Foreskin fibroblast (primary cell): ENCODE measurements at places on chromosomes 12 and 14.

GRCh38 chr14:29616922-29617321 lies 310.7 kb downstream of the PRKD1 start:
- no peak for DNase-seq

GRCh38 chr12:4366090-4366489 lies 13.4 kb downstream of the FGF23 start:
- DNase-seq: no peak

DNA sequence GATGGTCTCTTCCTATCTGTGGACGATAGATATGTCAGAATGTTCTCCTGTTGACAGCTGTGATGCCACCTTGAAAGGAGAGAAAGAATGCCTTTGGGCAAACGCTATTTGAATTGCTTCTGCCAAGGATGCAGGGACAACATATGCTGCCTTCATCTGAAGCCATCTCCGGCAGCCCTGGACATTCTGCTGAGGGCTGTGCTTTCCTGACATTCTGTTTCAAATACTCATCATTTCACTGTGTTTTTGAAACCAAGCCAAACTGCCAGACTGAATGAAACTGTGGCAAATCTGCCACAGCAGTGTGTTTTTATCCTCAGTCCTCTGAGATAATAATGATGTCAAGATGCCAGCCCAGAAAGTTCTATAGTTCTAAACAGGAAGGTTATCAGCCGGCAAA lies 85.8 kb upstream of the BCAT1 start:
- DNase-seq: no peak

DNA sequence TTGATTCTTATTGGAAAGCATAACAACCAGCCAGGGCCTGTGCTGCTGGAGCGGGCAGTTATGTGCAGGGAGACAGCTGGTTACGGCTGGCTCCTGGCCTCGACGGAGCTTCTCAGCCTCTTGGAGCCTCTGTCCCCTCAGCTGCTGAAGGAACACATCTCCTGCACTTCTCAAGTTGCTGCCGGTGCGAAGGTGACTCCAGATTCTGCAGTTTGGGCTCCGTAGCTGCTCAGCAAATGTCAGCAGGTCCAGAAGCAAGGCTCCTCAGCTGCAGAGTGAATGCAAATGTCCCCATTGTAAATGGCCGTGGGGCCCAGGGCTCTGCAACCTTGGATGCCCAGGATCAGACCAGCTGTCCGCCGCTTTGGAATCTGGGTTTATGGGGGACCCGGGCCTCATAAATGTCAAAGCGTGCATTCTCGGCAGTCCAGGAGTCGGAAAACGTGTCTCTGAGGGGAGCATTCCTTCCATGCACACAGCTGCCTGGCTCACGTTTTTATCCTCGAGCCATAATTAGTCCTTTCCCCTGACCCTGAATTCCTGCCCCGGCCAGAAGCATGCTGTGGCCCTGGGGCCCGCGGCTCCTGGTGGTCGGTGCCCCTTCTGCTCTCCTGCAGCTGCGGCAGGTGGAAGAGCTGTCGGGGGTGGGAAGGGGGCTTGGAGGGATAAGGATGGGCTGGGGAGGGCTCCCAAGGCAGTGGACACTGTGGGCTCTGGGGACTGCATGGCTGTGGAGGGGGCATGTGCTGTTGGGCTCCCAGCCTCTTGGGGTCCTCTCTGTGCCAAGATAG lies 106.0 kb downstream of the KIF26A start:
- no peak for DNase-seq

DNA sequence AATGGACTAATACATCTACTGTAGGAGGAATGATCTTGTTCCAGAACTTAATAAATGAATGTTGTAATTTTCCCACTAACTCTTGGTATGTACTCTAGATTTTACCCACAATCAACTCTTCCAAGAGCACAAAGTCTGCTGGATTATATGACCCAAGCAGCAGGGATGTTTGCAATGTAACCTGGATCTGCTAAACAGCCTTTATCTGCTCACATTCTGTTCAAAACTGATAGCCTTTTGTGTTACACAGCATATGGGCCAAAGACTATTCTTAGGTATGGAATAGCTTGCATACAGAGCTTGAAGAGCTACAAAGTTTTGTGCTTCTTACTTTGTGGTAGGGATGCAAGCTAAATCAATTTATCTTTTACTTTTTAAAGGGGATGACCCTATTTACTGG lies 213.7 kb upstream of the DCN start:
- no peak for DNase-seq
